ENCODE measurements at places on chromosomes 3 and 15. TPM values are rescaled to one million over a fixed set of nuclear protein-coding genes. Genes with fewer than 3 reads are reported as not detected.

DNA sequence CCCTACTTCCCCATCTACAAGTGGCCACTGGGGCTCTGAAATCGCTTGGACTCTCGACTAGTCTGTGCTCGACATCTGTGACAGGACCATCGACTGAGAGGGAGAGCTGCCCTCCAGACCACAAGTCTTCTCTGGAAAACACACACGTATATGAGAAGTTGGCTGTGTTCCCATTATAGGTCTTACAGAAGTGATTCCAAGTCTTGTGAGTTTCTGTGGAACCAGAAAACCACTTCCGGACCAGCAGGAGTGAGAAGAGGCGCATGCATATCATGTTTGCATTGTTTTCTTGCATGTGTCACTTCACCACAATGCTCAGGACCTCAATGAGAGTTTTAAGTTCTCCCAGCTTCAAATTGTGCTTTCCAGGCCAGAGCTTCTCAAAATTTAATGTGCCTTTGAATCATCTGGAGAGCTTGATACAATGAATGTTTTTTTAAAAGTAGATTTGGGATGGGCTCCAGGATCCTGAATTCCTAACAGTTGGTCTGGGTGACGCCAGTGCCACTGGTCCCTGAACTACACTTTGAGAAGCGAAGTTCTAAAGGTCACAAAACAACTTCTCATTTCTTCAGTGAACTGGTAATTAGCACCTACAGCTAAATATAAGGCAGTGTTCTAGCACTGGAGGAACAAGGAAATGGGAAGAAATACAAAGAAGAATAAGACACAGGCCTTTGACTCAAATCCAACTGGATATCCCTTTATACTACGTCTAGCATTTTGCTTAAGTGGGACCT is 15.7 kb downstream of the LIPC start:
- DNase-seq = no peak
- H3K36me3 ChIP-seq = no peaks in the 10 kb centered on the region
- H3K4me3 ChIP-seq = no peak overlapping the region
- H3K27me3 ChIP-seq = no peaks in the 10 kb centered on the region

Gene ERC2
- total RNA-seq = 1.3 TPM

DNA sequence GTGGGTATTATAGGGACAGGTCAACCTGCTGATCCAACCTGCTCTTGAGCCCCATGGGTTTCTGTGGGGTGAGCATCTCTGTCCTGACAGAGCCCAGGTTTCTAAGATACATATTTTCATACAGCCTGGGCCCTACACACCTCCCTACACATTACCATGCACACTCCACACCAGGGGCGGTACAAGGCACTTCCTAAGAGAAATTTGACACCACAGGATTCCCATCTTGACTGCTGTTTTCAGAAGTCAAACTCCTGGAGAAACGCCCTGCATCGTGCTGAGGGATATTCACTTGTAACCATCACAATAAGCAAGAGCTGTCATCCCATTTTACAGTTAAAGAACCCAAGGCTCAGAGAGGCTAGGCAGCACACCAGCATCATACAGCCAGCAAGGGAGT is 50.1 kb downstream of the NUP210 start:
- H3K4me3 ChIP-seq = no peak overlapping the region
- no peak overlapping the region for H3K27ac ChIP-seq
- H3K27me3 ChIP-seq = no peaks in the 10 kb centered on the region
- H3K4me1 ChIP-seq = no peaks in the 10 kb centered on the region
- peaks cover 2% of the 10 kb centered on the region for H3K36me3 ChIP-seq

DNA sequence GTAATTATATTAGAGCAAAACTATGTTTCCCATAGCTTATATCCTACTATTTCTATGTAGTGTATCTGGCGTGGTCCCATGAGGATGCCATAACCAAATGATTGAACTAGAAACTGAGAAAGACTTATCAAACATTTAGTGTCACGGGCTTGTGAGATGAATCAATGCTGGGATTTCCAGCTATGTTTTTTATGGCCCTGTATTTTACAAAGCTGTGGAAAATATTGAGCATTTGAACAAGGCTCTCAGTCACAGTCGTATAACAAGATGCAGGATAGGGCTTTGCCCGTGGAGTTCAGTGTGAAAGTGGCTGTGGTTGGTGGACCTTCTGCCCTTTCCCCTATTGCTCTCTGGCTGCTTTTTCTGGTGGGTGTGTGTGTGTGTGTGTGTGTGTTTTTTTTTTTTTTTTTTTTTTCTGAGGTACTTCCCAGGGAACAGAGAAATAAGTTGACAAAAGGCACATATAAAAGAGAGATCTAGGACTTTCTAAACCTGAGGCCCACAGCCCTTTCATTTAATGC is 60.7 kb downstream of the CACNA1D start:
- no peak overlapping the region for H3K4me3 ChIP-seq
- DNase-seq = no peak
- H3K36me3 ChIP-seq = no peaks in the 10 kb centered on the region

Gene PP2D1
- not detected for total RNA-seq

GRCh38 chr3:25817107-25817506 is 27.2 kb downstream of the OXSM start:
- H3K4me1 ChIP-seq = peaks cover 8% of the 10 kb centered on the region
- no peak overlapping the region for H3K4me3 ChIP-seq
- no peak for DNase-seq
- H3K27me3 ChIP-seq = no peaks in the 10 kb centered on the region
- H3K27ac ChIP-seq = no peak overlapping the region

- H3K36me3 ChIP-seq = peaks cover 31% of the 10 kb centered on the region
- H3K4me3 ChIP-seq = no peak overlapping the region
These were observed 91.1 kb downstream of the VGLL4 start for GRCh38 chr3:11552289-11553264.

Gene CCR8
- total RNA-seq = not detected

Gene OCA2
- not detected for total RNA-seq

Gene PLSCR5
- total RNA-seq = not detected

Gene LTK
- total RNA-seq = 0.24 TPM

- H3K36me3 ChIP-seq = no peaks in the 10 kb centered on the region
- peaks cover 61% of the 10 kb centered on the region for H3K27me3 ChIP-seq
- H3K4me1 ChIP-seq = no peaks in the 10 kb centered on the region
- H3K4me3 ChIP-seq = no peak overlapping the region
- peak; percentile 11 for DNase-seq
These were observed 69.3 kb downstream of the NTRK3 start for GRCh38 chr15:88187195-88187594.

DNA sequence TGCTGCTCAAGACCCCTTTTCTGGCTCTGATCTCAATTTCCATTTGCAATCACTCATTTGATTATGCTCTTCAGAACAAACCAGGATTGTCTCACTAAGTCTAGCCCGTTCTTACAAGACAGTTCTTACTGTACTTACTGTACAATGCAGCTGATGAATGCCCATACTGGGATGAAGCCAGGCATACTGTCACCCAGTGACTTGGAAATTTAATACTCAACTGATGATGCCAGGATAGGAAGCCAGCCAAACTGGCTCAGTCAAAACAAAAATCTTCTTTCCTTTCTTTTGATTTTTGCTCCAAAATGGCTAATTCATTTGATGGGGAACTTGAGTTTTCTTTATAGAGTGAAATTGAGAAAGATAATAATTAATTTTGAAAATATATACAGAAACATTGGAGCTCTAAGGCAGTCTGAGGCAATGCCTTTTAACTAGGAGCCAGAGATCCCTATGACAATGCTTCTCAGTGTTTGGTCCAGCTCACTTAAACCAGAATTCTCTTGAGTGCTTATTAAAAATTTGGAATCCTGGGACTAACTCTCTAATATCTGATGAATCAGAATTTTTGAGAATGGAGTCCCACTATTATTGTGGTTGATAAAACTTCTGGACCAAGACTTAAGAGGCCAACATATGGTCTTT is 265.6 kb upstream of the THBS1 start:
- H3K36me3 ChIP-seq = no peaks in the 10 kb centered on the region
- no peaks in the 10 kb centered on the region for H3K4me1 ChIP-seq
- no peaks in the 10 kb centered on the region for H3K27me3 ChIP-seq
- no peak overlapping the region for H3K27ac ChIP-seq

DNA sequence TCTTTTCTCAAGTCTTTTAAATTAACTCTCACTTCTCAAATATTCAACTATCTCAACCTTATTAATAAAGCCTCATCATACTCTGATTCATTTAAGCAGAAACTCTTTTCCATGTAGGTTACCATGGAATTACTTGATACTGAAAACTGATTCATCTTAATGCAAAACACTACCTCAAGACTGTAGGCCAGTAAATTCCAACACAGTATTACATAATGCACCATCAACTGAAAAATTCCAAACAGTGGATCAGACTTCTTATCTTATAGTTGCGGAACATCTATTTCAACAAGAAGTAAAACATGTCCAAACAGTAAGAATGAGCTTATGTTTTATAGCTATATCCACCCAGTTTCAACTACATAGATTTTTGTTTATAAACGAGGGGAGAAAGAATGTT is 124.5 kb downstream of the PEAK1 start:
- DNase-seq = no peak
- H3K36me3 ChIP-seq = no peaks in the 10 kb centered on the region
- H3K27ac ChIP-seq = no peak overlapping the region
- no peaks in the 10 kb centered on the region for H3K27me3 ChIP-seq
- H3K4me1 ChIP-seq = peaks cover 14% of the 10 kb centered on the region

DNA sequence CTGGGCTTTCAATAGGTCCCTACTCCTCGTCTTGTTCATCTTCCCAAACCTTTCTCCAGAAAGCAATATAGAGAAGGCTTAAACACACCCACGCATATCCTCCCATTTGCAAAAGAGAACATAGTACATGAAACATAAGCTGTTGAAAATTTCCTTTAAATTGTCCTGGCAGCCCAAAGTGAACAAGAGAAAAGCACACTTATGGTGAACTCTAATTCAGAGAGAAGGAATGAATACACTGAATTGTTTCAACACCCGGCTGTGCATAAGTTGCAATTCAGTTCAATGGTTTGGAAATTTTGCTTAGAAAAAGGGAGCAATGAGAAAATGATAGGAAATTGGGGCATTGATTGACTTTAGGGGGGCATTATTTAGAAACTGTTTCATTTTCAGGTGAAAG is 202.6 kb downstream of the TIGIT start:
- H3K4me3 ChIP-seq = no peak overlapping the region
- no peaks in the 10 kb centered on the region for H3K36me3 ChIP-seq
- no peaks in the 10 kb centered on the region for H3K27me3 ChIP-seq
- peaks cover 40% of the 10 kb centered on the region for H3K4me1 ChIP-seq
- DNase-seq = no peak

Gene LRIG1
- total RNA-seq = 10.0 TPM

DNA sequence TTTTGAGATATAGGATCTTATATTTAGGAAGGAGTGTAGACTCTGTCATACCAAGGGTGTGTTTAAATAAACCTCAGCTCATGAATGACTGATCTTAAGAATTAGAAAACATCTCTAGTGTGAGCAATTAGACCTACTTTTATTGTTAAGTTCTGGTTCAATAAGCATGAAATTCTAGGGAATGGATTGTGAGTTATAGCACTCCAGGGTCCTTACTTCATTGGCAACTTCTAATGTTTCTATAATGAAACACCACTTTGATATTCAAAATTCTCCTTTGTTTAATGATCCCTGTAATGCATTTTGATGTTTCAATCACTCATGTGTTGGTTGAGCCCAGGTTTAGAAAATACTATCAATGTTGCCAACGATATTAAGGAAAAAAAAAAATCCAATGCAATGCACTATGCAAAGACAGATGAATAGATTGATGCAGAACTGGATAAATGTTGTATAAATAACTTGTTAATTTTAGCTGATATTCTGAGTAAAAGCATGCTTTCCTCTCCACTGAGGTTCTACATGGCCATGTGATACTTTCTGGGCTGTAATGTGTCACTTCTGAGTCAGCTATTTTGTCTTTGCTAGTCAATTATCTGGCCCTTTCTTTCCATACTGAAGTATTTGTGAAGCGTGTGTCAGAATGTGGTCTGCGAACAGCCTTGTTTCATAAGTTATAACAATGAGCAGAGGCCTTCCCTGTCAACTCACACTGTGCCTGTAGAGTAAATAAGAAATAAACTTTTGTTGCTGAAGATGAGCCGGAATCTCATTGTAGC is 1035.9 kb downstream of the PLOD2 start:
- no peak overlapping the region for H3K4me3 ChIP-seq
- no peaks in the 10 kb centered on the region for H3K27me3 ChIP-seq
- no peaks in the 10 kb centered on the region for H3K36me3 ChIP-seq

Gene C3orf22
- not detected for total RNA-seq

DNA sequence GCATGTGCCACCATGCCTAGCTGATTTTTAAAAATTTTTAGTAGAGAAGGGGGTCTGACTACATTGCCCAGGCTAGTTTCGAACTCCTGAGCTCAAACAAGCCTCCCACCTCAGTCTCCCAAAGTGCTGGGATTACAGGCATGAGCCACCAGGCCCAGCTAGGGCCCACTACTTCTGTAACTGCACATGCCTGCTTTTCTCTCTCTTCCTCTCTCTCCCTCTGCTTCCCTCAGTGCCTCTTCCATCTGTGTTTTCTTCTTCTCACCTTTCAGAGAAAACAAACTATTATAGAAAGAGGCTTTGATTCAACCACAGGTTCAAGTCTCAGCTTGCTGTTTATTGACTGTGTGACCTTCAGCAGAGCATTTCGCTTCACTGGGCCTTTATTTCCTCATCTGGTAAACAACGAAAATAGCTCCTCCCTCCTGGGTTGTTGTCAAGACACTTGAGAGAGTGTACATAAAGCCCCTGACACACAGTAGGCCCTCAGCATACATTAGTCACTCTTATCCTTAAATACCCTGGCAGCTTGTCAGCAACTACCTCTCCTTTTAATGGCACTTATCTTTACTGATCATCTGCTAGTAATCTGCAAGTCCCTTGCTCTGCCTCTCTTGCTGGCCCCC is 10.2 kb downstream of the TADA3 start:
- H3K27ac ChIP-seq = no peak overlapping the region
- no peak overlapping the region for H3K4me3 ChIP-seq
- DNase-seq = no peak
- H3K36me3 ChIP-seq = peaks cover 30% of the 10 kb centered on the region
- no peaks in the 10 kb centered on the region for H3K27me3 ChIP-seq

Gene UROC1
- total RNA-seq = not detected

GRCh38 chr3:177071496-177072156 is 125.7 kb downstream of the TBL1XR1 start:
- DNase-seq = no peak
- peaks cover 9% of the 10 kb centered on the region for H3K4me1 ChIP-seq
- peaks cover 7% of the 10 kb centered on the region for H3K36me3 ChIP-seq
- H3K4me3 ChIP-seq = no peak overlapping the region
- no peak overlapping the region for H3K27ac ChIP-seq
- no peaks in the 10 kb centered on the region for H3K27me3 ChIP-seq

GRCh38 chr3:127170814-127171213 is 22.1 kb upstream of the PRR23E start:
- DNase-seq = peak; percentile 43
- no peak overlapping the region for H3K4me3 ChIP-seq
- H3K27ac ChIP-seq = no peak overlapping the region
- no peaks in the 10 kb centered on the region for H3K36me3 ChIP-seq
- no peaks in the 10 kb centered on the region for H3K4me1 ChIP-seq
